ENCODE measurements at places on chromosomes 3 and 15.
A peak's percentile ranks its signal among the peaks of the same experiment; 100 is the strongest.

DNA sequence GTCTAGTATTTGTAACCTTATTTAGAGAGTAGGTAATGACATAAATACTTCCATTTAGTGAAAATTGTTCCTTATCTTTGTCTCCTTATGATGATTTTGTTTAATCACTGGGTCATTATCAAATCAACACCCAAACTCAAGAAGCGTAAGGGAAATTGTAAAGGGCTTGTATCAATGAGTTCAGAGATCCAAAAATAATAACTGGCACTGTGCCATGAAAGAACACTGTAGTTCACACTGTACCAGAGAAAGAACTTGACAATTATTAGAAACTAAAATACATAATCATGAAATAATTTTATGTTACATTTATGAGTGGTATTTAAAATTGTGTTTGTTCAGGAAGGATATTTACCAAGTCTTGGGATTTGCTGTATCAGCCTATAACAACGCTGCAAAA is 895.4 kb downstream of the FHIT start:
- DNase-seq, result no peak

DNA sequence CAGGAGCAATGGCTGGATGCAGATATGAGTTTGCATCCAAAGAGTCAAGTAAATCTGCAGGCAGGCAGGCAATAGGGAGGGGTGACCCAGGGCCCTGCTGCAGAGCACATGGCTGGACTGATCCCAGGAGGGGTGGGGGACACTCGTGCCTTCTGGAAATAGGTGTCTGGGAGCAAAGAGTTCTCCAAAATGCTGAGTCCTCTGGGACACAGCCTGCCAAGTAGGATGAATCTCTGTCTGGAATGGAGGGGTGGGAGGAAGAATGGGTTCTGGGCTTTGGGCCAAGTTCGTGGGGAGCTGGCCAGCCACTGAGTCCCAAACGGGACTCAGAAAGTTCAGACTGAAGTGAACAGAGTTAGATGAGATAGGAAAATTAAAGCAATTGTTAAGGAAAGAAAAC is 214.5 kb downstream of the MTHFS start:
- DNase-seq, result no peak

DNA sequence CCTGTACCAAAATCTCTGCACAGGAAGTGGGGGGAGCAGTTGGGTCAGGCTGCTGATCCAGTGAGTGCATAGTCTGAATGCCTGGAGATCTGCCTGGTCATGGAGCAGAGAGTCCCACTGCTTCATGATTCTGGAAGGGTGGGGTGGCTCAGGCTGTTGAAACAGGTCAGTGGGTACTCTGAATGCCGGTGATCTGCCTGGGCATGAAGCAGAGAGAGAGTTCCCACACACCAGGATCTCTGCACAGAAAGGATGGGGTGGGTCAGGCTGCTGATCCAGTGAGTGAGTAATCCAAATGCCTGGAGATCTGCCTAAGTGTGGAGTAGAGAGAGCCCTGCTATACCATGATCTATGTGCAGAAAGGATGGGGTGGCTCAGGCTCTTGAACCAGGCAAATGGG is 16.1 kb upstream of the GCSAM start:
- peak; percentile 68 for DNase-seq

DNA sequence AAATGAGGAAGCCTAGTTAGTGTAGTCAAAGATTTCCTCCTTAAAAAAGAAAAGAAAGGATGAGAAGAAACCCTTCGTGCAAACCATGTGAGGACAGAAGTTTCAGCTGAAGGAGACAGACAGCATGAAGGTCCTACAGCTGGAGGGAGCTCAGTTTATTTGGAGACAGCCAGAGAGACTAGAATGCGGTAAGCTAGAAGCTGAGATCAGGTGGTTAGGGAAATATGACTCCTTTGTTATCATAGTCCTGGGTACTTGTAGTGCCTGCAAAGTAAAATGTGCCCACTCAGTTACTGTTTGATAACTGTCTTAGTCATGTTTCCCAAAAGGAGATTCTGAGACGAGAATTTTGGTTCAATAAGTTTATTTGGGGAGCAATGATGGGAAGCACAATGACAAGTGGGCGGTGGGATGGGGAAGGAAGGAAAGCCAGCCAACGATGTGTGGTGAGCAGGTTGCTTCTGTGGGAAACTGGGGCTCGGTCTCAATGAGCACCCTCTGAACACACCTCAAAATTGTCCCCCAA is 178.8 kb upstream of the SNTN start:
- no peak for DNase-seq
